ENCODE measurements at places on chromosomes 3 and 15.

- no peak for DNase-seq
Observed at GRCh38 chr15:37098468-37099318, 1.7 kb downstream of the MEIS2 start.

DNA sequence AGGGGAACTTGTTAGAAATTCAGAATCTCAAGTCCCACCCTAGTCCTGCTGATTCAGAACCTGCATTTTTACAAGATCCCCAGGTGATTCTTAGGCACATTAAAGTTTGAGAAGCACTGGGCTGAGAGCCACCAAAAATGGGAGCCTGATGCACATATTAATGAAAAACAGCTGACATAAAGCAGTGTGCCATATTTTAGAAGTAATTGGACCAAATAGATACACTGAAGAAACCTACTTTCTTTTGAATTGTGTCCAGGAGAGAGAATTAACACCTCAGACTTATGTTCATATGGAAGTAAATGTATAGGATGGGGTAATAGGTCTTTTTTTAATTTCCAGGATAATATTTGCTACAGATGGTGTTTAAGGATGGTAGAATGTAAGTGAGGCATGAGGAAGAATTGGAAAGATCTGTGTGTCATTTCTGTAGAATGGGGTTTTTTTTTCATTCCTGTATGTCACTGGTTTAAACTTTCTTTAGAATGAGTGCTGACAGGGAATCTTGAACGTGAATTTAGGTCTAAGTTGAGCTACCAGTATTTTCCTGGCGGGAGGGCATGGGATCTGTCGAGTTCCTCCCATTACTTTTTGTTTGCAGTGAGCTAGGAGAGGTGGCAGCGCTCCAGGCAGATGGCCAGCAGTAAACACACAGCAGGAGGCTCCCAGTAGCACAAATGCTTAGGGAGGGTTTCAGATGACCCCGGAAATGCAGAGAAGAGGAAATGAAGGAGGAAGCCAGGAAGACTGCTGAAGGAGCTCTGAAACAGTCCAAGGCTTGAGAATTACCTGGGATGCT is 185.6 kb downstream of the PLCL2 start:
- DNase-seq = peak; percentile 33

- no peak for DNase-seq
Observed at GRCh38 chr3:196624907-196625306, 14.6 kb upstream of the NRROS start.

DNA sequence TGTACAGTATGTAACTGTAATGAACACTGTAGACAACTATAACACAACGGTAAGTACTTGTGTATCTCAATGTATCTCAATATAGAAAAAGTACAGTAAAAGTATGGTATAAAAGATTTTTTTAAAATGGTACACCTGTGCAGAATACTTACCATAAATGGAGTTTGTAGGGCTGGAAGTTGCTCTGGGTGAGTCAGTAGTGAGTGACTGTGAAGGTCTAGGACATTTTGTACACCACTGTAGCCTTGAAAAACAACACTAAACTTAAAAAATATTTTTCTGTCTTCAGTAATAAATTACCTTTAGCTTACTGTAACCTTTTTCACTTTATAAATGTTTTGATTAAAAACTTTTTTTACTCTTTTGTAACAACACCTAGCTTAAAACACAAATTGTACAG is 142.9 kb downstream of the ATG7 start:
- DNase-seq = no peak

GRCh38 chr3:62039586-62039985 is 333.8 kb downstream of the FEZF2 start:
- no peak for DNase-seq

DNA sequence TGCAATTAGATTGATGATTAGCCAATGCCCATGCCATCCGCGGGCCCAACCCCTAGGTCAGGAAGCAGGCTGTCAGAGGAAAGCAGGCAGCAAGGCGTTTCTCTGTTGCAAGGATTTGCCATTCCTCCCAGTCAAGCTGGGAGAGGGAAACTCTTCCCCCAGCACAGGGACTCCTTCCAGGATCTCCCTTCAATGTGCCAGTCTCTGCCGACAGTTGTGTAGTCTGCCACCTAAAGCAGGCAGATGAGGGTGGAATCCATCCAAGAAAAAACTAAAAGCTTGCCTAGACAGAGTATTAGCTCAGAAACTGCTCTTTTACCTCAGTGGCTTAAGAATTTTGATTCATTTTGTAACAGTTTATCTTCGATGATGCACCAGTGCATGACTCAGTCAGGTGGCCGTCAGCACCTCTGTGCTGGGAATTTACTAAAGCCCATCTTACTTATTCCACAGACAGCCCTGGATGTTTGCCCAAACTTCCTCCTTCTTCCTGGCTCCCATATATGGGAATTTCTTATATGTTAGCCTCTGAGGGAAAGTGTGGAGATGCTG is 501.5 kb upstream of the THBS1 start:
- DNase-seq = no peak

- DNase-seq = no peak
Observed at GRCh38 chr15:81098861-81099651, 35.0 kb upstream of the CFAP161 start.

GRCh38 chr3:129197321-129197720 is 13.6 kb upstream of the CNBP start:
- DNase-seq = no peak

DNA sequence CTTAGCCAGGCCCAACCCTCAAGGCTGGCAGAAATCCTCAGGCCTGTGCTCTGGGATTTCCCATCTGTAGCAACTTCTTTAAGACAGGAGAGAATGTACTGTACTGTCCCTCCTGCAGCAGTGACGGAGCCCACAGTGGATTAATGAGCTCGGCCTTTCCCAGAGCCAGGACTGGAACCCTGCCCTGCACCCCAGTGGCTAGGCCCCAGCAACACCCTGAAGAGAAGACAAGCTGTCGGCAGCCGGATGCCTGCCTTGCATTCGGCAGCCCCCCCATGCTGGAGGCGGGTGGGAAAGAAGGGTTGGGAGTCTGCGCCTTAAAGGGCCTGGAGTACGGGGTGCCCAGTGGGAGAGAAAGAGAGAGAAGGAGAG is 32.0 kb downstream of the KLHL25 start:
- no peak for DNase-seq

DNA sequence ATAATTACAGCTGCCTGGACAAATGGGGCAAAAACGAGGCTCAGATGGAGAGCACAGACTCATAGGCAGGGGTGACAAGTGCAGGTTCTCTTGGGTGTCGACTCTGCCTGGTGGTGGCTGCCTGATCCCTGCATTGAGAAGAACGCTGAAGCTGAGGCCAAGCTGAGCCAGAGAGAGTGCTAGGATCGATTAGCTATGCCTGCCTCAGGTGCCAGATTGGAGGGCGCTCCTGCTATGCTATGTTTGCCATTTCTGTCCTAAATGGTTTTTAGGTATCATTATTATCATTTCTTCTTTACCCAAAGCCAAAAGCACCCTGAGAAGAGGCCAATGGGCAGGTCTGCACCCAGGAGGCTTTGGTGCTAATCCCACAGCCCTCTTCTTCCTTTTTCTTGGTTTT is 53.9 kb upstream of the SLC6A11 start:
- no peak for DNase-seq

DNA sequence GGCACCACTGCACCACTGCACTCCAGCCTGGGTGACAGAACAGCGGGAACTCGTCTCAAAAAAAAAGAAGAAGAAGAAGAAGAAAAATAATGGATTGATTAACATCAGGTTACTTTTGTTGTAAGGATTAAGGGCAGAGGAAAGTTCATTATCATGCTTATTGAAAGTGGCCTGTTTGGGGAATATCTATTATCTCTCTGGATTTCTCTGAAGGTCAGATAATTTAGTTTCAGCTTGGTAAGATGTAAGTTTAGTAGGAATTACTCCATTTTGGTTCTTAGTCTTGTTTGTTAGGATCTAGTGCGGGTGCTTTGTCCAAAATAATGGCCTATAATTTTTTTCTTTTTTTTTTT is 2.5 kb upstream of the MTMR14 start:
- no peak for DNase-seq

DNA sequence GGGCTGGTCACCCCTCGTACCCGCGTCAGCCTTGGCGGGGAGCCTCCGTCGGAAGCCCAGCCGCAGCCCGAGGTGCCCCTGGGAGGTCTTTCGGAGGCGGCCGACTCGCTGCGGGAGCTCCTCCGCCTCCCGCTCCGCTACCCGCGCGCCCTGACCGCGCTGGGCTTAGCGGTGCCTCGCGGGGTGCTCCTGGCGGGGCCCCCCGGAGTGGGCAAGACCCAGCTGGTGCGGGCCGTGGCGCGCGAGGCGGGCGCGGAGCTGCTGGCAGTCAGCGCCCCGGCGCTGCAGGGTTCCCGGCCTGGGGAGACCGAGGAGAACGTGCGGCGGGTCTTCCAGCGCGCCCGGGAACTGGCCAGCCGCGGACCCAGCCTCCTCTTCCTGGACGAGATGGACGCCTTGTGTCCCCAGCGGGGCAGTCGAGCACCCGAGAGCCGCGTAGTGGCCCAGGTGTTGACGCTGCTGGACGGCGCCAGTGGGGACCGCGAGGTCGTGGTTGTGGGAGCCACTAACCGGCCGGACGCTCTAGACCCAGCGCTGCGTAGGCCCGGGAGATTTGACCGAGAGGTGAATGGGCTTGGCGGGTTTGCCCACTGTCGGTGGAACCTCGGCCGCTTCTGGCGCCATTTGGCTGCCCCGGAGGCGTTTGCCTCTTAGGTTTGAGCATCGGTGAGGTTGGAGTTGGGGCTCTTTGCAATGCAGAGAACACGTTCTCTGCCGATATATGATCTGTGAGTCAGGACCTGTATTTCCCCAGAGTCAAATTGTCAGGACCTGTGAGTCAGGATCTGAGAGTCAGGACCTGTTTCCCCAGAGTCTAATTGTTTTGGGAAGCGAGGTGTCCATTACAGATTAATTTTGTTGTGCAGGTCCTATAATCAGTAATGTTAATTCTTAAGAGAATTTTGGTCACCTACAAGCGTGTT is 24.9 kb upstream of the GATM start:
- DNase-seq = no peak

- DNase-seq = no peak
Observed at GRCh38 chr3:43729707-43730414, 39.1 kb downstream of the ABHD5 start.

GRCh38 chr3:122920986-122921385 is 106.6 kb downstream of the SEMA5B start:
- DNase-seq = no peak

DNA sequence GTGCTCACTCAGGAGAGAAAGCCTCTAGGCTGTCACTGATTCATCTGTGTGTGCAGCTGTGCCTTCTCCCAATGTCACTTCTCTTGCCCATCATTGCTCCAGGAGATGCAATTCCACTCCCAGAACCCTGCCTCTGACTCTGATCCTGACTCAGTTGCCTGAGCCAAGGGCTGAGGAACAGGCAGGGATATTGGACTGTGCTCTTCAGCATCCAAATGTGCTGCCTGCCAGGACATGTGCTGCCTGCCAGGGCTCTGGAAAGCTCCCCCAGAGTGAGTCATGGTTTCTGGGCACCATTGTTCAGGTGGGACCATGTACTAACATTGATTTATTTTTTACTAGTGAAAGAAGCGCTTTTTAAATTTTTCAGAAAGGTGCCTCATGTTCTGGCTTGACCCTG is 71.0 kb downstream of the TRIM42 start:
- DNase-seq = no peak

- no peak for DNase-seq
Observed at GRCh38 chr3:196203846-196204245, 7.4 kb downstream of the ZDHHC19 start.

GRCh38 chr15:59369597-59369996 is 3.1 kb downstream of the MYO1E start:
- DNase-seq = no peak

- DNase-seq = no peak
Observed at GRCh38 chr3:154112146-154112852, 8.9 kb upstream of the ARHGEF26 start.

- peak; percentile 9 for DNase-seq
Observed at GRCh38 chr3:71710906-71711494, 14.2 kb downstream of the EIF4E3 start.

DNA sequence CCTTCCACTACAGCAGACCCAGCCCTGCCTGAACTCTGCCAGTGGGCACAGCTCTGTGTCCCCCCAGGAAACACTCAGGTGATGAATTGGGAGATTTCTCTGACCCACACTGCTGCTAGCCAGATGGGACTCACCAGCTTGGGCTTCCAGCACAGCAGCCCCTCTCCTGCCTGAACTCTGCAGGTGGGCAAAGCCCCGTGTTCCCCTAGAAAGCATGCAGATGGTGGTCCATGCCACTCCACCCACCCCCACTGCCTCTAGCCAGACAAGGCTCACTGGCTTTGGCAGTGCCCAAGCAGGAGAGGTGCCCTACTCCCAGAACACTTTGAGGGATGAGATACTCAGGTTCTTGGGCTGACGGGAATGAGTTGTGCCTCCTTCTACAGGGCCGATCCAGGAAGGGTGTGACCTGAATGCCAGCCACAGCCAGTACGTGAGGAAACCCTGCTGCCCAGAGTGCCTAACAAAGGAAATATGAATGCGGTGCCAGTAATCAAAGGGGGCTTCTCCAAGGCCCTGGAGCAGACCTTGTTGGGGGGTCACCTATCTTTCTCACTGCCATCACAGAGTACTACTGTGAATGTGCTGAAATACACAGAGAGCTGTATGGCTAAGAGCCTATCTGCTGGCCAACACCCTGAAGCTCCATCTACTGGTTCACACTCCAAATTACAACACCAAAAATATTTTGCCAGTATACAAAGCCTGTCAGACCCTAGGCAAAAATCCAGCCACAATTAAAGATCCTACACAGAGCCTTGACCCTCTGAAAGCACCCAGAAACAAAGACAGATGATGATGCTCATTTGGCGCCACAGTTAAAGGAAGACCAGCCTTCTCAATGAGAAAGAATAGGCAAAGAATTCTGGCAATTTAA is 61.9 kb downstream of the BTLA start:
- DNase-seq = peak; percentile 4

DNA sequence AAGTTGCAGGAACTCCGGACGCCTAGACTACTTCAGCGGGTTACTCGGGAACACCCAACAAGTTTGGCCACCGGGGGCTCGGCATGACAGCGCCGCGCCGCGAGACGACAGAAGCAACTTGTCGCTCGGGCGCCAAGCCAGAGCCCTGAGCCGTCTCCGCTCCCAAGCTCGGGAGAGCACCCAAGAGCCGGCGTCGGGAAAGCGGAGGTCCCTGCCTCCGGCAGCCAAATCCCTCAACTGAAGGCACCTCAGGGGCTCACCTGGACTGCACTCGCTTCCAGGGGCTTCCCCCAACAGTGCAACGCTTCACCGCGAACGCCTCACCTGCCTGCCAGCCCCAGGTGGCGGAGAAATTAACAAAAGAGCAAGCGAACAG is 640 bp downstream of the MB21D2 start:
- peak; percentile 43 for DNase-seq

- DNase-seq = no peak
Observed at GRCh38 chr3:159560214-159560979, 428.2 kb upstream of the IL12A start.
